ENCODE measurements at places on chromosomes 7 and 10.

DNA sequence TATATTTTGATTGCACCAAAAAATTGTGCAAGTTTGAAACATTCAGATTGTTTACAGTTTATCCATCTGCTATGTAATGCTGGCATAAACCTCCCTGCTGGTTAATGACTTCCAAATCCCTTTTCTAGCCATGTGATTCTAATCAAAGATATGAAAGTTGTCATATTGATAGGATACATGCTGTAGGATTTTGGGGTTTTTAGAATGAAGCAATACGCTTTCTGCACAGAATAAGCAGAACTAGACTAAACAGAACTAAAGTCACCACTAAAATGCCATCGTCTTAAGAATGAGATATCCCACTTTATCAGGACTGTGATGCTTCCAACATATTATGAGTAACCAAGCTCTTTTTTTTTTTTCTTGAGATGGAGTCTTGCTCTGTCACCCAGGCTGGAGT, 856 bp downstream of the SSMEM1 start:
- ATAC-seq = no peak

GRCh38 chr7:149823631-149824199, 14.5 kb upstream of the ZNF862 start:
- ATAC-seq = no peak

- peak; percentile 1 for ATAC-seq
These were observed 2.0 kb upstream of the KIF11 start for GRCh38 chr10:92590623-92591549.

DNA sequence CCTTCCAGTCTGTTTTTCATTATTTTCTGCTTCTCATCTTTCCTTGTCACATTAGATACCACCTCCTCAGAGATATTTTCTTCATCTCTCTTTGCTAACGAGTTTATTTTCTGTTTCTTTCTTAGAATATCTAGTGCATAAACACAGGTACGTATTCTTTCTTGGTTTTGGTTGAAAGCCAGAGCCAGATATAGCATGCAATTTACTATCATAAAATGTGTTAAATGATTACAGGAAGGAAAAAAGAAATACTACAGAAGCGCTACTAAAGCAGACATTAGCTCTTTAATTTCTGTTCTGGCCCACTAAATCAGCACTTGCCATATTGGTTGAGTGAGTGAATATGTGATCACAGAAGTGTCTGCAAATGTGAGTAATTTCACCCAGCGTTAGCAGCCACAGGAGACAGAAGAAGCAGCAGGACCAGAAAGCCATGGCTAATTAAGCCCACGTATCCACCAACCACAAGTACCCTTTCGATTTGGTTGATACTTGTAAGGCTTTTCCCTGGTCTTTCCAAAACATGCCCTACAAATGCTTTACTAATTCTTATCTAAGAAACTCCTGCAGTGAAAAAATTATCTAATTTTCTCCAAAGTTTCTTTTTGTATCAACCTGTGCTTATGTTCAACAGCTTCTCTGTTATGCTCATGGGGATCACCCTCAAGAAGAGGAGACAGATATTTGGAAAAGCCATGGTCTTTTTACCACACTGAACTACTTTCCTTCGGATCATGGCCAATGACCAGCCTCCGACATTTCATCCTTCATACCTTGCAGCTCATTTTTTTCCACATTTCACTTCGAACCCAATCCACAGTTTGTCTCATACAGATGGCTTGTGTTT, 23.1 kb upstream of the MACC1 start:
- no peak for ATAC-seq

Data from esophagus mucosa (tissue), 1 donor.